ENCODE measurements at places on chromosomes 16 and 17. TPM values are rescaled to one million over a fixed set of nuclear protein-coding genes. Genes with fewer than 3 reads are reported as not detected.

Gene TBC1D3C
- total RNA-seq: 1.3 TPM

Gene BICDL2
- total RNA-seq: not detected

Gene IGF2BP1
- total RNA-seq: under 0.01 TPM

Gene TMC8
- total RNA-seq: not detected

Gene DOC2B
- total RNA-seq: not detected
